Germinal center (tissue), 1 donor: ENCODE measurements at places on chromosomes 6 and 20.

GRCh38 chr20:44765701-44766347, 20.2 kb downstream of the KCNK15 start:
- DNase-seq: no peak

- peak; percentile 35 for DNase-seq
These were observed 2.8 kb downstream of the SOX4 start for GRCh38 chr6:21596145-21596948.

DNA sequence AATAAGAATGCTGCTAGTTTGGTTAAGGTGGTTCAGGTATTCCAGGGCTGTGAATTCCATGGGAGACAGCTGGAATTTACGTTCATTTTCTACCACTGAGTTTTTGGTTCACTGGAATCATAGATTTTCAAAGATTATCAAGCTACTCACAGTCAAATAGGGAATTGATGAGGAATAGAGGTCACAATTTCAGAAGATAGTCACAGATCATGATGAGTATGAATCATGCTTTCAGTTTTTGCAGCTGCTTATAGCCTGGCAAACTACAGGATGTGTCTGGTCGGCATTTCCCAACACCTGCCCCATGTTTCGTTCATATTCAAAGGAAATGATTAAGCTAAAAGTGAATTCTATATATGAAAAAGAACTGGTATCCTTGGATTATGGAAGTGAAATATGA, 58.7 kb downstream of the BCKDHB start:
- no peak for DNase-seq

GRCh38 chr6:113854531-113855499, 2.3 kb upstream of the MARCKS start:
- peak; percentile 45 for DNase-seq

DNA sequence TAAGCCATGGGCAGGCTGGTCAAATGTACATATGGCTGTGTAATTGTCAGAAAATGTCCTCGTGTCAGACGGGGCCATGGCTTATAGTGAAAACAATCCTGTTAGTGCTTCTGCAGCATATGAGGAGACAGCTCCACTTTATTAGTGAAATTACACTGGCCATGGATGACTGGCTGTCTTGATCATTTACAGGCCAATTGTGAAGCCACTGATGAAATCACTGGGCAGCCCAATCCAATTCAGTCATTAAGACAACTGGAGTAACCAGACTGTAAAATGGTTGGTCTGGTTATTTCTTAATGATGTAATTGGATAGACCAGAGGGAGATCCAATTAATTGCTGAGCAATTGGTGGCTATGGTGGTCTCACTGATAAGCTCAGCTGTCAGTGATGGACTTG, 749.5 kb downstream of the KIF16B start:
- DNase-seq: no peak

- DNase-seq: no peak
These were observed 248.0 kb downstream of the TTLL2 start for GRCh38 chr6:167572841-167573271.

DNA sequence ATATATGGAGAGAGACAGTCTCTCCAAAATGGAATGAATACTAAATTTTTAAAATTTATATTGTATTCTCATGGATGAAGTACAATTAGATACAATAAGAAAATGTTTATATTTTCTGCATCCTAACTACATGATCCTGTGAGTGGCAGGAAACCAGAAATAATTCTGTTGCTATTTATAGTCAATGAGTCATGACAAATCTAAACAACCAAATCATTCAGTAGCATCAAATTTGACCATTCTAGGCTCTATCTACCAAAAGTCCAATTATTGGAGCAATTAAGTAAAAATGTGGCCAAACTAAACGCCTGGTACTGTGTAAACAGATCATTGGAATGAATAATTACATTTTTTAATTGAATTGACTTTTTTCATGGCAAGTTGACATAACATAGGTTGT, 959.8 kb downstream of the EPHA7 start:
- DNase-seq: no peak

GRCh38 chr6:96995903-96996302, 71.4 kb downstream of the KLHL32 start:
- no peak for DNase-seq
